ENCODE measurements at places on chromosomes 1 and 21. TPM values are rescaled to one million over a fixed set of nuclear protein-coding genes. Genes with fewer than 3 reads are reported as not detected.

DNA sequence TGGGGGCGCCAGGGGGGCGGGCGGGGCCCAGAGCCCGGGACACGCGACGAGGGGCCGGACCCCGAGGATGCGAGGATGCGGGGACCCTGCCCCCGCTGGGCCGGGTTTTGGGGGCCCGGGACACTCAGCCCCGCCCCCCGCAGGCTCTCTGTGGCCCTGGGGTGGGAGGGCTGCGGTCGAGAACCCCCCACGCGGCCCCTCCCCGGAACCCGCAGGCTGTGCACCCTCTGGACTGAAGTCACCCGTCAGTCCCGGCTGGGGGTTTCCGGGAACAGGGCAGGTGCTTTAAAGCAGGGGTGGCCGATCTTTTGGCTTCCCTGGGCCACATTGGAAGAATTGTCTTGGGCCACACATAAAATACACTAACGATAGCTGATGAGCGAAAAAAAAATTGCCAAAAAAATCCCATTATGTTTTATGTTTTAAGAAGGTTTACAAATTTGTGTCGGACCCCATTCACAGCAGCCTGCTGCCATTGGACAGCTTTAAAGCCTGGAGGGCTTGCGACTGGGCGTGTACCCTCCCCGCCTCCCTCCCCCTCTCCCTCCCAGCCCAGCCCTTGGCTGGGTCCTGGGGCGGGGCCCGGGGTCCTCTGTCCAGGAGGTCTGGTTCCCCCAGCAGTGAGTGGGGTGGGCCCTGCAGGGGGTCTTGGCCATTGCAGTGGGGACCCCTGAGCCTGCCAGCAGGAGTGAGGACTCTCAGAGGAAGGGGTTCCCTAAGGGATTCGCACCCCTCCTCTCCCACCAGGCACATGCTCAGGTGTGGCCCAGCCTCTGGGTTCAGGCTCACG is 21.6 kb upstream of the C1orf159 start:
- no peak overlapping the region for H3K27ac ChIP-seq
- H3K27me3 ChIP-seq: no peaks in the 10 kb centered on the region
- H3K36me3 ChIP-seq: no peaks in the 10 kb centered on the region
- no peak for DNase-seq
- H3K4me3 ChIP-seq: no peak overlapping the region
- no peaks in the 10 kb centered on the region for H3K4me1 ChIP-seq

DNA sequence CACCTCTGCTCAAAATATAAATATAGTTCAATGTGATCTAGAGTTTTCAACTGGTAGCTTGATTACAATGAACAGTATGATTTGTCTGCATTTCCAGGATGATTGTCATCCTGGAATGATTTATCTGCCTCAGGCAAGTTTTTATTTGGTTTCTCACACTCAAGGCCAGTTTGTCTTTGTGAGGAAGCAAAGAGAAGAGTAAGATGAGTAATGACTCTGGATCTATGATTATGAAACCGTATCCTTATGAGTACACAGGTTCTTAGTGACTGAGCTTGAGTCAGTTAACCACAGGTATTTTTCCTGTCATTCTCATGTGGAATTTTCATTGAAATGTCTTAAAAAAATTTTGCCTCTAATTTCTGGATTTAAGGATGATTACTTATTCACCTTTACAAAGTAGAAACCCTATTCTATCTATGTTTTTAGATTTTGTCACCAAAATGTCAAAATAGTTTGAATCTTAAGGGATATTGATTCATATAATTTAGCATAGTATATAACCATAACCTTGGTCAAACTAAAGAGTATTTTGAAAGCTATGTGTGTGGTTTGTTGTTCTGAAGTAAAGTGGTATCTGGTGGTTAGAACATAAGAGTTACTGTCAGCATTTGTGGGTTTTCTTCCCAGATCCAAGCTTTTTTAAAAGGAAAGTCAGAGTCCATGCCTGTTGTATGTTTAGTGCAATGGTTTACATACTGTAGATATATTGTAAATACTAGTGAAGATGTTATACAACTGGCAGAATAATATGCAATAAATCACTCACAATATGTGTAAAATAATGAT is 145.0 kb downstream of the RASAL2 start:
- no peak for DNase-seq
- no peaks in the 10 kb centered on the region for H3K27me3 ChIP-seq
- no peaks in the 10 kb centered on the region for H3K4me1 ChIP-seq
- H3K36me3 ChIP-seq: no peaks in the 10 kb centered on the region
- H3K27ac ChIP-seq: no peak overlapping the region

DNA sequence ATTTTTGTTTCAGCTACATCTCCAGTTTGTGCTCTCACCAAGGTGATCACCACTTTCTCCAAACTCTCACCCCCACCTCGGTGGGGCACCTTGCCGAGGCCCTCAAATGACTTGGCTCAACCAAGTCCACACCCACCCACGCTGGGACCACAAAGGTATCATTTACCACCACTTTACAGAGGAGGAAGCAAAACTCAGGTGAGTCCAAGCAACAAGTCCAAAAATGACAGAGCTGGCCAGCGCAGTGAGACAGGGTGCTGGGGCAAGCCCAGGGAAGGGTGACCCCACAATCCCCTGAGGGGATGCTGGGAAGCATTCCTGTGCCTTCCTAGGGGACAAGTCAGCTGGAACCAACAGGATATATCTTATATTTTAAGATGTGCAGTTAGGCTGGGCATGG is 24.7 kb downstream of the SSBP3 start:
- no peak overlapping the region for H3K27ac ChIP-seq
- no peaks in the 10 kb centered on the region for H3K27me3 ChIP-seq
- peaks cover 43% of the 10 kb centered on the region for H3K4me1 ChIP-seq
- DNase-seq: no peak
- H3K4me3 ChIP-seq: no peak overlapping the region

- H3K27me3 ChIP-seq: no peaks in the 10 kb centered on the region
- H3K4me3 ChIP-seq: no peak overlapping the region
- no peak for DNase-seq
- no peak overlapping the region for H3K27ac ChIP-seq
- H3K36me3 ChIP-seq: no peaks in the 10 kb centered on the region
These were observed 148.6 kb downstream of the CHD1L start for GRCh38 chr1:147391114-147391513.

DNA sequence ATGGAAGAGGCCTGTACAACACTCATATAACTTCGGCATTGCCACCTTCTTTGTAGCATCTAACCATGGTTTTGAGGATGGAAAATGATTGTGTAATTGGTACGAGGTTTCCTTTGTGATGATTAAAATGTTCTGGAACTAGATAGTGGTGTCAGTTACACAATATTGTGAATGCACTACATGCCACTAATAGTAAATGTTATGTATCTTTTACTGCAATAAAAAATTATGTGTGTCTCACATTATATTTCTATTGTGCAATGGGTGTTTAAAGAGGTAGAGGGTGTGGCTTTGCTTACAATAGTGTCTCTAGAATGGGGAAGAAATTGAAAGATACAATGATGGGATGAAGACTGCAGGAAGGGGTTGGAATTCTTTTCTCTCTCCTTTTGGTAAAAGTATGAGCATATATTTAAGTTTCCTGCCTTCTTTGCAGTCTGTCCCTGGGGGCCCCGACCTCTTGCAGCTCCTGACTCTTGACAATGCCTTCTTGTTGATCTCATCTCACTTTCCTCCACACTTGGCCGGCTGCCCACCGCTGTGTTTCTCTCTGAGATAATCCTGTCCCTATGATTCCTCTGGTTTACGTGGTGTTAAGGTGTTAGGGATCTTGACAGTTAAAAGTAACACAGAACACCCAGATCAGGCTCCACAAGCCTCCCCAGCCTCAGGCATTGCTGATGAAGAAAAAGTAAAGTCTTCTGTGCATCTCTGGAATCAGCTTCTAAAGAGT is 39.3 kb downstream of the MTARC1 start:
- no peaks in the 10 kb centered on the region for H3K4me1 ChIP-seq
- no peak overlapping the region for H3K27ac ChIP-seq
- no peak overlapping the region for H3K4me3 ChIP-seq
- H3K36me3 ChIP-seq: no peaks in the 10 kb centered on the region
- no peaks in the 10 kb centered on the region for H3K27me3 ChIP-seq
- DNase-seq: no peak

DNA sequence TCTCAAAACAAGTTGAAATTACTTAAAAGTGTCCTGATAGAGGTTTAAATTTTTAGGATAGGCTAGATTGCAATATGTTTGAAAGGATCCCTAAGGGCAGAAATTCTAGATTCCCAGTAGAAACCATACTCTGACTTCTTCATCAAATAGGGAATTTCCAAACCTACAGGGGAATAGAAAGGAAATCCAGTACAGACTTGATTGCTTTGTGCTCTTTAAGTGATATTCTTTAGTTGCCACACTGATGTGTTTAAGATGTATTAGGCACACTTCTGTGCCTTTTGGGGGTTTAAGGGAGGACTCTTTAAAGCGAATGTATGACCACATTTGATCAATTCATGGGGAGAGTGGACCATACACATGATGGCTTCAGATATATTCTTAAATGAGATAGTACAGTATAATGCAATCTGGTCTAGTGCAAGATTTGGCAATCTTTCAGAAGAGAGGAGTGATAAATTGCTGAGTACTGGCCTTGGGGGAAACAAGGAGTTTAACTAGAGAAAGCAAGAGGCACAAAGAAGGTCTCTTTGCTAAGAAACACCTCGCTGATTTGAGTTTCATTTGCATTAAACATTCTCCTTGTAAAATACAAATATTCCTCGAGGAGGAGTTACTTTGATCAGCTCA is 268.8 kb upstream of the NR5A2 start:
- no peaks in the 10 kb centered on the region for H3K27me3 ChIP-seq
- DNase-seq: no peak
- H3K27ac ChIP-seq: no peak overlapping the region
- no peaks in the 10 kb centered on the region for H3K36me3 ChIP-seq
- H3K4me3 ChIP-seq: no peak overlapping the region

DNA sequence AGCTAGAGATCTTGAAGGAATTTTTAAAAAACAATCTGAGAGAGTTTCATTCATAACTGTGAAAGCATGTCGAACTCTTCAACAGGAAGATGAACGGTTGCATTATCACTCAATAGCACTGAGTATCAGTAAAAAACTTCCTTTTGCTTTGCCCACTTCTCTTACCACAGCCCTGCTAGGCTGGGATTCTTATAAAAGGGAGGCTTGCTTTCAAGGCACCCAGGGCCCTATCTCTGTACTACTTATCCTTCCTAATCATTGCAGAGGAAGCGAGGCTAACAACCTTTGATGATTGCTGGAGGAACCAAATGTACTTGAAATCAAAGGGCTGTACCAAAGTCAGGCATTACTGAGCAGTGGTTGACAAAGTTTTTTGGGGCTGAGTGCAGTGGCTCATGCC is 71.2 kb downstream of the SNRPE start:
- no peaks in the 10 kb centered on the region for H3K36me3 ChIP-seq
- H3K4me1 ChIP-seq: no peaks in the 10 kb centered on the region
- DNase-seq: no peak
- H3K4me3 ChIP-seq: no peak overlapping the region

DNA sequence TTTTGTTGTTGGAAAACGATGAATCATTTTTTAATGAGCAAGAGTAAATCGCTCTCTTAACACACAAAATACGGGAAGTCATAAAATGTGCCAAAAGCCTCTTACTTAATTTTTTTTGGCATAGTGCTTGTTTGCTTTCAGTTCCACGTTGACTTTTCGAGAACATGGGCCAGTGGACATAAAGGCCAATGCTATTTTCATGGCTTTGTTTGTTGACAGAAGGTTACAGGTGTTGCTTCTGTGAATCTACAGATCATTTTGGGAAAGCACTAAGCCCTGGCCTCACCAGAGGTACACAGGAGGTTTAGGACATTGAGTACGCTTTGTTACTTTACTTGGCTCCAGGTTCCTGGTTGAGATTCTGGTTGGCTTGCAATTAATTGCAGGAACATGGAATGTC is 199.4 kb upstream of the HMCN1 start:
- H3K4me1 ChIP-seq: peaks cover 2% of the 10 kb centered on the region
- H3K4me3 ChIP-seq: no peak overlapping the region
- H3K27me3 ChIP-seq: no peaks in the 10 kb centered on the region
- no peak for DNase-seq
- H3K36me3 ChIP-seq: no peaks in the 10 kb centered on the region
- no peak overlapping the region for H3K27ac ChIP-seq

DNA sequence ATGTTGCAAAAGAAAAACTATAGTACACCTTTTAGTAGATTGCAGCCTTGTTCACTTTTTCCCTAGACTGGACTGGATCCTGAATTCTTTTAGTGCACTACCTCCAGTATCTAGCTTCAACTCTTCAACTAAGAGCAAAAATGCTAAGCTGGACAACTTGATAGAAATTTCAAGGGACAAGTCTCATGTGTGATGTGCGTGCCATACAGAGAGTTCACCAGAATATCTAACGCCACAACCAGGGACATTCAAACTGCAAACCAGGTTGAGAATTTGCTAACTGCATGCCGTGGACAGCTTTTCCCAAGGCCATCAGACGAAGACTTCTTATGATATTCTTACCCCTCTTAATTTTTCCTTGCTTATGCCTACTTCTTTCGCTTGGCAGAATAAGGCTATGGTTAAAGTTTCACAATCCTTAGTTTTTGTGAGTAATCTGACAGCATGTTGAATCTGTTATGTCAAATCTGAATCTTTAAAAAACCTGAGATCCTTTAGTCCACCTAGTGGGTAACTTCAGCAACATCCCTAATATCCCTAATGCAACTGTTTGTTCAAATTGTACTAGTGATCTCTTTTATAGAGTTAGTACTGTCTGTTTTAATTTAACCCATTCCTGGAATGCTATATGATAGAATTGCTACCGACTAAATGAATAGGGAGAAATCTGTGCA is 66.4 kb downstream of the DDAH1 start:
- peaks cover 9% of the 10 kb centered on the region for H3K4me1 ChIP-seq
- no peak overlapping the region for H3K27ac ChIP-seq
- H3K36me3 ChIP-seq: no peaks in the 10 kb centered on the region

DNA sequence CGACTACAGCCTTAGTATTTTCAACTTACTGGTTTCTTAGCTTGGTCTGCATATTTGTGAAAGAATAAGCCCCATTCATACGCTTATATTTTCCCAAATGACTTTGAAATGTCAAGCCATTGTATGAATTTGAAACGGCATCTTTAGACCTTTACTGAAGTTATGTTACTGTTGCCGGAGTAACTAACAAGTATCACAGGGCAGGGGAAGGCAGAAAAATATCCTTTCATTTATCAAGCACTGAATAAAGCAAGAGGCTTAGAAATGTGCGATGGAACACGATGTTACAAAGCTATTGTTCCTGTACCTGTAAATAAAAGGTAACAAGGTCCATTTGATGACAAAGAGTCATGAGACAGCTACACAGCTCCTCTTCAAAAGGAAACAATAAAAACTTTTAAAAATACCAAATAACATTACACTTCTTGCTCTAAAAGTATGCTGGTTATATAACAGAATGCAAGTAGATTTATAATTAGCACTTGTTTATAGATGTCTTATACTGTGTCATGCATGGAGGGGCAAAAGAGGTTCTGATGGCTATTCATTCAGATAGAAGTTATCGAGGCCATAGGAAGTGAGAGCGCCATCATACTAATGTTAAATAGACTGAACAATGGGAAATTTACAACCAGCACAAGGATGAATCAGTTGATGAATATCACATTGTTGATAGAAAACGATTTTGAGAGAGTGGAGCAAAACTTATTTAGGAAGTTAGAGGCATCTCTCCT is 322.6 kb downstream of the RGS7 start:
- no peak for DNase-seq
- no peaks in the 10 kb centered on the region for H3K27me3 ChIP-seq
- H3K27ac ChIP-seq: no peak overlapping the region
- H3K4me1 ChIP-seq: no peaks in the 10 kb centered on the region
- H3K4me3 ChIP-seq: no peak overlapping the region

- no peaks in the 10 kb centered on the region for H3K27me3 ChIP-seq
- DNase-seq: no peak
- peak overlapping the region; percentile 28 for H3K27ac ChIP-seq
These were observed 71.3 kb upstream of the NGF start for GRCh38 chr1:115409094-115410015.

The SPRR4 gene
- not detected for total RNA-seq

The CFHR5 gene
- not detected for total RNA-seq

The FOXO6 gene
- total RNA-seq: 18.9 TPM

Data from ovary (tissue), 10 donors.